ENCODE measurements at places on chromosomes 1 and 21.

GRCh38 chr1:157963713-157964112 is 29.7 kb upstream of the KIRREL1 start:
- peak; percentile 88 for DNase-seq

DNA sequence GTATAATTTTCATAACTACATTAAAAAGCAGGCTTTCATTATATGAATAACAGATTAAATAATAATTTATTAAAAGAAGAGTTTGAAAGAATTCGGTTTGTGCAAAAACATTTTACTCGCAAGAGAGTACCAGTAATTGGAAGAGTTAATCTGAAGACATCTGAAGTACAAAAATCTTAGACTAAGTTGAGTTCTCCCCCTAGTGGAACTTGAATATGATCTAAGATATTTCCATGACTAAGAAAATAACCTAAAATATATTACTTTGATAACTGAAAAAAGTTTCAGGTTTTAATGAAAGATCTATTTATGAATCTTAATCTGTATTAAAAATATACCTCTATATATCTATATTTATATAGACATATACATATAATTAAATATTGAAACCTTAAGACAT is 112.5 kb upstream of the GFI1 start:
- DNase-seq = peak; percentile 54

DNA sequence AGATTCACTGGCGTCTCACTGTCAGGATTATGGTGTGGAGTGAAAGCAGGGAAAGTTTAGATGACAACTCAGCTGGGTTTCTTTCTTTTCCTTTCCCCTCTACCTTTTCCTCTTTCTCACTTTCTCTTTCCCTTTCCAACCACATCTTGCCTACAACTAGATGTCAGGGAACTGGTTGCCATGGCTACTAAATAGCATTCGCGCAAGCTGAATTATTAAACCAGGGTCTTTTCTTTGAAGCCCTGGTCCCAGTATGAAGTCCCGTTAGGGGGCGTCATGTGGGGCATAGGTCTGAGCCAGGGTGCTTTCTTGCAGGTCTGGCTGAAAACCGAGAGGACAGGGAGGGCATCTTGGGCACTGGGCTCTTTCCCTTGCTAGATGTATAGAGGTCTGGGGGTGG is 168.4 kb upstream of the CACNA1E start:
- DNase-seq = no peak

GRCh38 chr1:37449936-37450335 is 24.4 kb upstream of the ZC3H12A start:
- DNase-seq = peak; percentile 29

DNA sequence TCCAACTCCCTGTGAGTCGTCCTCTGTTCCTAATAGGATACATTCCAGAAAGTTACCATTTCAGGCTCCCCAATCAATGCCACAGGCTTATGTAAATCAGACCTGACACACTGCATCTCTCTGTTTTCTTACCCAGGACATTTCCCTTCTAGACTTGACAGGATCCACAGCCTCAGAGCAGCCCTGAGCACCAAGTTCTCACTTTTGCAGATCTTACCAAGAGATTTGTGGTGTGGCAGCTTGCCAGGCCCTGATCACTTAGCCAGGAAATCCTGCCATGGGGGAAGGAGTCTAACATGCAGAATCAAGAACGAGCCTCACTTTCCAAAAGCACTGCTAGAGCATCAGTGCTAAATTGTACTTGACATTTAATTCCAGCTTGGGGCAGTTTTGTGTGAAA is 202.9 kb downstream of the TBX15 start:
- DNase-seq = no peak

DNA sequence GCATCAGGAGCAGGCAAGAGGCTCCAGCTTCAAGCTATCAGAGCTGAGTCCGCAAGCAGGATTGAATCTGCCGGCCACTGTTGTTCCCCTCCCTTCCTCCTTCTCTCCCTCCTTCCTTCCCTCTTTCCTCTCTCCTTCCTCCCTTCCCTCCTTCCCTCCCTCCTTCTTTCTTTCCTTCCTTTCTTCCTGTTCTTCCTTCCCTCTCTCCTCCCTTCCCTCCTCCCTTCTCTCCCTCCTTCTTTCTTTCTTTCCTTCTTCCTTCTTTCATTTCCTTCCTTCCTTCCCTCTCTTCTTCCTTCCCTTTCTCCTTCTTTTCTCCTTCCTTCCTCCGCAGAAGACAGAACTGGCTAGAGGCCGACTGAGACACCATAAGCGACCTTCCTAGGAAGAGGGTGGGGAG is 534.0 kb downstream of the NPHP4 start:
- no peak for DNase-seq

DNA sequence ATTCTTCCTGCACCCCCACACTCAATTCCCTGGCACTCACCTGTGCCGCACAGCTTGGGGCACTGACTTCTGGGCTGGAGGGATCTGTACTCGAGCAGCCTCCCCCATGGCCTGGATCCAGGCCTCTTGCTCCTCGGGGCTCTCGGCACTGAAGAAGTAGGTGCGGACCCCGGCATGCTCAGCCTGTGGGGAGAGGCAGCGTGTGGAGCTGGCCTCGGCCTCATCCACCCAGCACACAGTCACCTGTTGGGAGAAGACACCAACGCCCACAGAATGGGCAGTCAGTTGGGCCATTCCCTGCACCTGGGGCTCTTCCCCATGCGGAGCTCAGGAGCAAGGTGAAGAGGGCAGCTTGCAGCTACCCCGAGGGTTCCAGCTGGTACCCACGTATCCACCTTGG is 47.5 kb upstream of the GOLT1A start:
- DNase-seq = no peak

GRCh38 chr1:6998267-6998666 is 213.0 kb downstream of the CAMTA1 start:
- DNase-seq = no peak

DNA sequence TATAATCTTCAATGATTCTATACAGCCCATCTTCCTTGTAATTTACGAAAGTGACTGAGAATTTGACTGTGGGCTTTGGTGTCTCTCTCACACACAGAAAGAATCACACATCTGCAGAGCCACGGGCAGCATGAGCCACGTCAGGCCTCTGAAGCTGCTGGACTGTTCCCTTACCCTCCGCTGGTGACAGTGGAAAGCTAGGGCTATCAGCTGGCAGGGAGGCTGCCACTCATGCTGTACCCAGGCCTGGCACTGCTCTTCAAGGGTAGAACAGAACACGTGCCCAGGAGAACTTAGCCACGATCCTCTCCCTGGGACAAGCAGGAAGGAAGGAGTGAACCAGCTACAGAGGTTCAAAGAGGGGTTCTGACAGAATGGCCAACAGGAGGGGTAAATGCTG is 90.7 kb downstream of the JAK1 start:
- no peak for DNase-seq

- DNase-seq = no peak
Observed at GRCh38 chr1:47582891-47583608, 145.2 kb downstream of the FOXD2 start.

- no peak for DNase-seq
Observed at GRCh38 chr1:36007741-36008140, 76.2 kb upstream of the TEKT2 start.

DNA sequence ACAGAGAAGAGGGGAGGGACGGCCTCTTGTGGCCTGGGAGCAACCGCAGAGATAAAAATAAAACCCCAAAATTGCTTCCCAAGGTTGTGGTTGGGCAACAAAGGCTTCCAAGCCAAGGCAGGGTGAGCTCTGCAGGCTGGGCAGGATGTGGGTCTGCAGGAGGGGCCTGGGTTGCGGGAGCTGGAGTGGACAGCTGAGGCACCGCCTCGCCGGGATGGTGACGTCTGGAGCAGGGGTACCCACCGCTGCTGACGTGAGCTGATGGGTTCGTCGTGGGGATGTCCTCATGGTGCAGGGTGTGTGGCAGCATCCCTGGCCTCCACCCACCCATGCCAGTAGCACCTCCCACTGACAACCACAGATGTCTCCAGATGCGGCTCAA is 3.7 kb downstream of the AURKAIP1 start:
- no peak for DNase-seq

- DNase-seq = peak; percentile 87
Observed at GRCh38 chr1:159936273-159936904, 9.0 kb downstream of the IGSF9 start.

DNA sequence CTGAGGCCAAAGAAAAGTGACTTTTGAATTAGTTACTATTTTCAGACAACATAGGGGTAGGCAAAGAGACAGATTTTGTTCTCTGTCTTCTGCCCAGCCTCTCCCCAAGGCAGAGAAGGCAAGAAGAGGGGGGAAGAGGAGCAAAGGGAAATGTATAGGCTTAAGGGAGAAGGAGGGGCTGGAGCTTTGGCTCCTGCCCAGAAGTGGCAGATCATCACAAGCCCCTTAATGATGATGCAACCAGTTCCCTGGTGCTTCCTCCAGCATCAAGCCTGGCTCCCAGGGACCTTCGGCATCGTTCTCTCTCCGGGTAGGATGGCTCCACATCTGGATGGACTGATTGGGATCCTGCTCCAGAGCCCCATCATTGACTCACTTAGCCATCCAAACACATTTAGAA is 112.8 kb downstream of the KCND3 start:
- DNase-seq = no peak

GRCh38 chr21:38649120-38649519 is 150.8 kb upstream of the ERG start:
- DNase-seq = no peak

DNA sequence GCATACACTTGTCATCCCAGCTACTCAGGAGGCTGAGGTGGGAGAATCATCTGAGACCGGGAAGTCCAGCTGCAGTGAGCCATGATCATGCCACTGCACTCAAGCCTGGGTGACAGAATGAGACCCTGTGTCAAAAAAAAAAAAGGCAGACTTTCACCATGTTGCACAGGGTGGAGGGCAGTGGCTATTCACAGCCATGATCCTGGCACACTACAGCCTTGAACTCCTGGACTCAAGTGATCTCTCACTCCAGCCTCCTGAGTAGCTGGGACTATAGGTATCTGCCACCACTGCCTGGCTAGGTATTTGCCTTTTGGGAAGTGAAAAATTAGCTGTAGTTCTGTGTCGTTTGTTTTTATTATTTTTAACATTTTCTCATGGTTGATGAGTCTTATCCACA is 19.1 kb downstream of the SPATA45 start:
- DNase-seq = no peak

DNA sequence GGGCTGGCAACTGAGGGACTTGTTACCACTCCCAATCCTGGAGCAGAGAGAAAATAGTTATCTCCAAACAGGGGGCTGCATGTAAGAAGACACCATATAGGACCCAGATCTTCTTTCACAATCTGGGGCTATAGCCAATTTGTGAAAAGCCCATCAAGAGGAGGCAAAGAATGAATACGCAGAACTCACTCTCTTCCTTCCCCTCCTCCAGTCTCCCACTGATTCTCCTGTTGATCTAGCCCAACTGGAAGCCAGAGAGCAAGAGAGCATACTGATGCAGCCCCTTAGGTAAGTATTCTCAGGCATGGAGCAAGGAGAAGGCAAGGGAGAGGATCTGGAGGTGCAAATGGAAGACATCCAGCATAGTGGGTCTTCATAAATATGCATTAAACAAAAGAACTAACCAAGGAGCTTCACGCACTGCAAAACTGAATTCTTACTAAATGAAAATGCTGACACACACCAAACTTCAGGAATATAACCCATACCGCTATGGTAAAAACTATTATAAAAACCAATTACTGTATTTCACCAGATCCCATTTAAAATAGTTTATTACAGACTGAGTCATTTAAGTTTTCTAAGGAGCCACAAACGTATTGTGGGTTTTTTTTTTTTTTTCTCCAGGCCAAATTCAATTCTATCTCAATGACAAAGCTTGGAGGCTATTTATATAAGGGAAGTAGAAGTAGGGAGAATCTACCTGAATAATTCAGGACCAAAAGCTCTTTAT is 15.5 kb upstream of the HMGB4 start:
- DNase-seq = no peak

DNA sequence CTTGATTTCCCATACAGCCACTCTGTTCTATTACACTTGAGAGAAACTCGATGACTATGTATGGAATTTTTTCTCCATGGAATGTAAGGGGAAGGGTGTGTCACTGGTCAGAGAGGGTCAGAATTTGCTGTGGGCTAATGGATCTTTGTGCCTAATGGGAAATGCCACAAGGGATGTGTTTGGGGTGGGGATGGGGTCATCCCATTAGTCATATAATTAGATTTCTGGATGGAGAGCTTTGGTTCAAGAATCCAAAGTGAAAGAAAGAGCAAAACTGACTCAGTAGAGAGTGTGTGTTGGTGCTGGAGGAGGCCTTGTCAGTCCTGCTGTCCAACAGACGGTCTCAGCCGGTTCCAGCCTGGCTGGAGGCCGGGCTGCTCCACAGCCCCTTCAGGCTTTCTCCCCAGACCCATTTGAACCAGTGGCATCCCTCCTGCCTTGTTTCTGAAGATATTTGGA is 86.4 kb downstream of the LAMC2 start:
- DNase-seq = no peak

GRCh38 chr21:46645840-46646239 is 10.4 kb downstream of the PRMT2 start:
- no peak for DNase-seq

- DNase-seq = peak; percentile 97
Observed at GRCh38 chr1:225467193-225468020, 39.6 kb upstream of the LBR start.

- DNase-seq = no peak
Observed at GRCh38 chr1:33898881-33899280, 35.0 kb downstream of the HMGB4 start.

GRCh38 chr1:224644553-224645154 is 28.5 kb downstream of the CNIH3 start:
- peak; percentile 71 for DNase-seq

DNA sequence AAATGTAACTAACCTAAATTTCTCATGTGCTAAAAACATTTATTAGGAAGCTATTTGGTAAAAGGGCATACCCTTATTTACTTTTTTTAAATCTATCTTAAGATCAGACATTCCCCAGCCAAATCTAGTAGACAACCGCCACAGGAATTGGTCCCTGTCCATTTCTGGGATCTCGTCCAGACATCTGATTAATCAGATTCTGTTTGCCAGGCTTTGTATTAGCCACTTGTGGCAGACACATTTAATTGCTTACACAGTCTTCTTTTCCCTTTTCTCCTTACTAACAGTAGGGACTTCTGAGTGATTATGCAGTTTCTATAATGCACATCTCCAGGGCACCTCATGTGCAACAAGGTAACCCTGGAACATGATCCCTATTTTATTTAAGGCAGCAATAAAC is 449.0 kb upstream of the RGS18 start:
- no peak for DNase-seq

DNA sequence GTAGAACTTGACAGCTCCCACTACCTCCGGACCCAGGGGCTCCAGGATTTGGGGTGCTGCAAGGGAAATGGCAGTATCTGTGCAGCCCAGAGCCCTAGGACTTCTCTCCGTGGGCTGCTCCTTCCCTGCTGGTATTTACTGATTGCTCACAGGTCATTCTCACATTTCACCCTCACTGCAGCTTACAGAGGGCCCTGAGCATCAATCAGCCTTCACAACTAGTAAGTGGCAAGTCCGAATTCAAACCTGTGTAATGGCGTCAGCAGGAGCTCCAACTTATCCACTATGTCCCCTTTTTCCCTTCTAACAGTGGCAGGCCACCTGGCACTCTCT is 32.4 kb downstream of the PIK3C2B start:
- DNase-seq = no peak

GRCh38 chr21:27614231-27614630 is 647.3 kb upstream of the ADAMTS5 start:
- no peak for DNase-seq

All from NAMALWA (cell line).